GM23248 (cell line): ENCODE measurements at places on chromosomes 4 and X.

DNA sequence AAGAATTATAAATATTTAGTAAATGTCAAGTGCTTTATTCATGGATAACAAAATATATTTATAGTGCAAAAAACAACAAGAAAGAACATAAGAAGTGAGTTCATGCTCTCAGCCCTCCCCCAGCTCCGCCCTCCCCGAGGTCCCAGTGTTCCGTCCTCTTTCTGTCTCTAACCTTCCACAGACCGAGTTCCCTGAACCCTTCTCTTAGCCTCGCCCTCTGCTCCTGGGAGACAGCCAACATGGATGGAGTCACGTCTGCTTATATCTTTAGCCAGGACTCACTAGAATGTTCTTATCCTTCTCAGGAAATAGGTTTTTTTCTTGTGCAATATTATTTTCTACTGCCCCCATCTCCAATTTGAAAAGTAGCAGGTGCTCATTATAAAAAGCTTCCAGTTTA is 40.1 kb upstream of the HELT start:
- peak; percentile 6 for DNase-seq

GRCh38 chrX:72316408-72317110 is 10.8 kb upstream of the CITED1 start:
- no peak for DNase-seq

DNA sequence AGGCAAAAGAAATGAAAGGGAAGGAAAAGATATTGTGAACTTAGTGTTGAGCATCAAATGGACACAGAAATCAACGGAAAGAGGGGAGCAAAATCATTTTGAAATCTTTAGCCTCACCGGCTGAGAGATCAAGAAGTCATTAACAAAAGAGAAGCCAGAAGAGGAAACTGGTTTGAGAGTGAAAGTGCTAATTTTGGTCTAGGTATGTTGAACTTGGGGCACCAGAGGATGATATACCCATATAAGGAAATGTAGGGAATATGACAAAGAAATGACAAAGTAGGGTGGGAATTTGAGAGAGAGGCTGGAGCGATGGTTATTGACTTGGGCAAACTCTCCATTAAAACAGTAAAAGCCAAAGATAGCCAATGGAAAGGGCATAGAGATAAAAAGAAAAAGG is 183.4 kb upstream of the ATOH1 start:
- no peak for DNase-seq

DNA sequence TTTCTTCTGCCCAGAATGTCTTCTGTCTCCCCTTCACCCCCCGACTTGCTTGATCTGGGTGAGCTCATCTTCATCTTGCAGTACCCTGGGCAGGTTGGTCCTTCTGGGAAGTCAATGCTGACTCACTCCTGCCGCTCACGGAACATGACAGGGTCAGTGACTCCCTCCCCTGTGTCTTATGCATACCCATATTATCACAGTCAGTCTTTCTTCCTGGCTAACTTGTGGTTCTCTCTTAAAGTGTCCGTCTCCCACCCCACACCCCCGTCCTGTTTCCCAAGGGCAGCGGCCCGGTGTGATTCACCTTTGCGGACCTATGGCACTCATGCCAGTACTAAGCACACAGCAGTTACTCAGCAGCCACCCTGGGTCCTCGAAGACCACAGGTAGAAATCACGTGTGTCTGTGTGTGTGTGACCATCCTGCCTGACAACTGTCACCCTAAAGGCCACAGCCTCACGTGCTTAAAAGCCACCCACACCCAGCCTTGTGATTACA is 17.7 kb downstream of the IQSEC2 start:
- peak; percentile 88 for DNase-seq

- peak; percentile 68 for DNase-seq
Observed at GRCh38 chr4:146095091-146095690, 80.3 kb upstream of the LSM6 start.

DNA sequence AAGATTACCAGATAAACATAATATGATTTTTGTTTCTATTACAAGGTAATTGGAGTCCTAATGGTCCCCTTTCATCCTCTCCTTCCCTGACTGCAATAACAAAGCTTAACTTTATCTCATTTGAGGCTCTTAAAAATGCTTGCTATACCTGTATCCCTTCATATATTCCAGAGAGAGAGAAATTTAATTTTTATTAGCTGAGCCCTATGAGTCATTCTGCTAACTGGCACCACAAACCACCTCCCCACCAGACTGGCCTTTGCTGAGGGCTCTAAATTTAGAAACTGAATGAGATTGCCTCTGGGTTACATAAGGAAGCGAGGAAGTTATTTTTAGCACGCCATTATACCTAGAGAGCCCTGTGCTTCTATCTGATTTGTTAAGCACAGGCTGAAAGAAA is 27.4 kb downstream of the CBLL2 start:
- DNase-seq: peak; percentile 77

DNA sequence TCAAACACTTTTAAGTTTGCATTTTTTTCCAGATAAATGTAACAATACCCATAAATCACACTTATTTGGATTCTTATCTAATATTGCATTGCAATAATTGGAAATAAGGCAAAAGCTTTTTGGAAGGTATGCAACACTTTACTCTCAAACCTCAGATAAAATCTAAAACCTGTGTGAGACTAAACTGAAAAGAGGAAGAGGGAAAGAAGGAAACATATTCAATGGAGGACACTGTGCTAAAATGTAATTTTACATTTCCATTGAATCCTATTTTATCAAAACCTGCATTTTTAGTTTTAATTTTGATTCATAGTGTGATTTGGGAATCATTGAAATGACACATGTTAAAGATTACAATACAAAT is 99.4 kb downstream of the HPGD start:
- DNase-seq: no peak

DNA sequence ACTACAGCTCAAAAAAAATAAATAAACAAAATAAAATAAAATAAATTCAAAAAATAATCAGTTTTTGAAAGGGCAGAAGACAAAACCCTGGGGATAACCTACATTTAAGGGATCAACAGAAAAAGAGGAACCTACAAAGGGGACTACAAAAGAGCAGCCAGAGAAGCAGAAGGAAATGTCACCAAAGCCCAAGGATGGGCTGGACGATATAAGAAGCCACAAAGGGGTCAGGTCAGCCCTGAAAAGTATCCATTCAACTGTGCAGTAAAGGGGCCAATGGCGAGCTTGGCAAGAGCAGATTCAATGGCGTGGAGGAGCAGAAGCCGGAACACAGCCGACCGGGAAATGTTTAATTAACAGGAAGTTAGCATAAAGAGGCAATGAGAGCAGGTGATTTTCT is 16.9 kb downstream of the ACOT9 start:
- no peak for DNase-seq

DNA sequence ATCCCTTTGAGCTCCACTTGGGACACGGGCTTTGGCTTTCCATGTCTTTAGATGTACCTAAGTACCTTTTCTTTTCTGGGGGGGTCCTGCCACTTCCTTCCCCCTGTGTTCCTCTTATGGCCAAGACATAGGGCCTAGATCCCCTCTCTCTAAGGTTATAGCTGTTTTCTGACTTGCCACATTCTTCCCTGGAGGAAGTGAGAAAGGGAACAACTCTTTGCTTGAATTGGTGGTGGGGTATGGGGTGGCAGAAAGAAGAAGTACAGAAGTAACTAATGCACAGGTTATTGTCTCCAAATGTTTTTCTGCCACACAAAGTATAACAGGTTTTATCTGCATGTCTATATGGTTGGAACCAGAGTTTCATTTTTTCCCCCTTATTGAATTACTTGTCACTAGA is 29.7 kb upstream of the DIPK2B start:
- no peak for DNase-seq

DNA sequence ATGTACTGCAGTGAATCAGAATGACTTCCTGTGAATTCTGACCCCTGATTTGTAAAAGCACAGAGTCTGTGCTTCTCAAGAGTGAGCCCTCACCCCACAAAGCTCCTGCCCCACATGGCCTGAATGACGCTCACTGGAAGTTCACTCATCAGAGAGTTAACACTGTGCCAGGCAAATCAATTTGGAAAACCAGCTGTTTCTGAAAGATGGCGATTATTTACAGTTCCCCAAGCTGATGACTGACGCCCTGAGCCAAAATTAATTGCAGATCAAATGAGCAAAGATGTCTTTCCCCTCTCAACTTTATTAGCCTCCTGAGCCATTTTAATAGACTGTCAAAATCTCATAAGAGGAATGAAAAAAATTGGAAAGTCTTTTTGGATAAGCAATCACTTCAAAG is 118.0 kb downstream of the SLC2A9 start:
- DNase-seq: no peak

DNA sequence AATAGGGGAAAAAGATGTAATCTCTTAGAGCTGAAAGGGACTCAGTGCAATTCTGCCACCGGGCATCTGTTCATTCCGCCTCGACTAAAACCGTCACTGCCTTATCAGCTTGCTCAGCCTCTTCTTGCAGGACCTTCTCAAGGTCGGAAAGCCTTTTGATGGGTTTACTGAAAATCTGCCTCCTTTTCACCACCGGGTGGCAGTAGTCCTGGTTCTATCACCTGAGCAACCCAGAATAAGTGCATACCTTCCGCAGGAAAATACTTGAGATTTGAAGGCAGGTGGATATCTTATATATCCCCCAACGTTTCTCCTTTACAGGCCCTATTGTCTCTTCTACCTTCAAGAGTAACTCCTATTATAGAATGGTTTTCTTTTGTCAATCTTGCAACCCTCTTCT is 103.4 kb upstream of the PAK3 start:
- peak; percentile 19 for DNase-seq

DNA sequence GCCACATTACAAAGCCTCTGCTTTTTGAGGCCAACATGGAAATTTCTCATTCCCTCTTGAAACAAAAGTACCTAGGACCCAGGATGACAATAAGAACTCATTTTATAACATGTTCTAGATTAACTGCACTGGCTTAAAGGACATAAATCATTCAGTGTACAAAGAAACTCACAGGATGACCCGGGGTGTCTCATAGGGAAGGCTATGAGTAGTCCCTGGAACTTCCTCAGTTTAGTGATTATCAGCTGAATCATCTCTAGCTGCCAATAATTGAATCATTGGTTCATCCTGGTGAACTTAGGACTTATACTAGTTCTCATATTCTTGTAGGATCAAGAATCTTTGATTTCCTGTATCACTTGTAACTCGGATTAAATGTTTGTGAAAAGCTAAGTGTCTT is 95.8 kb upstream of the WDR1 start:
- DNase-seq: peak; percentile 64

- DNase-seq: peak; percentile 5
Observed at GRCh38 chrX:150616863-150617198, 48.4 kb downstream of the MTM1 start.

DNA sequence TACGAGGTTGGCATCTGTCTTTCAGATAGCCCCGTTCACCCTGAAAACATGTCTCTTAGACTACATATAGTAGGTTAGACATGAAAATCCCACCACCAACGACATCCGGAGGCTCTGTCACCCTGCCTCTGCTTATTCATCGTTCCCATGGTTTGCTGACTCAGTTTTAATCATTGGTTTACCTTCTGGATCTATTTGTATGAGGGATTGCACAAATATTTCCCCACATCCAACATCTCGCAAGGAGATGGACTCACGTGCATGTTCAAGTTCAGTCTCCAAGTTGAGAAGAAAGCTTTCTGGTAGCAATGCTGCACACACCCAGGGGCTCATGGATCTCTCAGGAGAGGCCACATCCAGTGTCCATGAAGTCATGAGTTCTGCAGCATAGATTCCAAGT is 10.8 kb downstream of the CETN2 start:
- DNase-seq: peak; percentile 75

GRCh38 chr4:40856277-40856839 is 106.6 kb downstream of the NSUN7 start:
- no peak for DNase-seq

GRCh38 chr4:40261231-40262076 is 64.6 kb downstream of the RHOH start:
- DNase-seq: no peak

DNA sequence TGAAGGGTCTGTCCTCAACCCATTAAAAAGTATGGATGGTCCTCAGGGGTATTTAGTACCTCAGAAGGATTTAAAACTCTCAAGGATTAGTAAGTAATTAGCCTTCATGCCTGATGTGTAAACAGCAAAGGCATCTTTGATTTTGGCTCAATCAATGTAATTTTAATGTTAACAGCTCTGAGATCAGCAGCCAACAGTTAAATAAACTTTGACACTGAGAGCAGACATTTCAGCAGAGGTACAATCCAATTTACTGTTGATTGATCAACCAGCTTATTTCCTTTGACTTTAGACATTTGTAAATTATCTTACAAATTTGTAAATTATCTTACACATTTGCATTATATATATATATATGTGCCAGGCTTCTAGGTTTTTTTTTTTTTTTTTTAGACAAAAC is 36.9 kb downstream of the STOX2 start:
- no peak for DNase-seq
